NCI-H2171 (cell line): ENCODE measurements at places on chromosomes 3 and 15.

DNA sequence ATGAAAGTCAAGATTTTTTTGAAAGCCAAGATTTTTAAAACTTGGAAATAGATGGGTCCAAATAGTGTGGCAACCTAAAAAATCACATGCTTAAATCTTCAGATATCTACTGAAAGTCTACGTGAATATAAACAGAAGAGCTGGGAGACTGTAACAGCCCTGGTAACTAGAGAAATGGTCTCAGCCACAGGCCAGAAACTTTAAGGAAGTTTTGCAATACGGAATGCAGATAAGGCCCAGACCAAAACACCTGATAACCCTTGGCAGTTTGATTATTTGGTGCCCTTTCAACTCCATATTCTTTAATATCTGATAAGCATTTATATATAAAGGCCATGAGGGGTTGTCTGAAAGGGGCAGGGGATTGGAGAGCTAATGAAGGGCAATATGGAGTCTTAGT, 537.3 kb upstream of the TGFBR2 start:
- no peak for DNase-seq

DNA sequence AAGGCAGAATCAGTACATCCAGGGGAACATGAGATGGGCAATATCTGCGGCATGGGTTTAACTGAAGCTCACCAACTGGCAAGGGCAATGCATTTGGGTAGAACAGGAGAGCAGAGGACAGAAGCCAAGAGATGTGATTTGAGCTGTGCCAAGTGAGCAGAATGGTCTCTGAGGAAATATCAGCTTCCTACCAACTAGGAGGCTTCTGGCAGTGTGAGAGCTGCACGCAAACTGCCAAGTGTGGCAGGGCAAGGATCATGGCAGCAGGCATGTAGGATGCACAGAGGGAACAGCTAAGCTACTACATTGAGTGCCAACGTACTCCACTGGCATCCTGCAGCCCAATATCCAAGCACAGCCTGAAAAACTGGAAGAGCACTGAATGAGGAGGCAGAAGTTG, 1036.5 kb downstream of the TUSC7 start:
- no peak for DNase-seq

DNA sequence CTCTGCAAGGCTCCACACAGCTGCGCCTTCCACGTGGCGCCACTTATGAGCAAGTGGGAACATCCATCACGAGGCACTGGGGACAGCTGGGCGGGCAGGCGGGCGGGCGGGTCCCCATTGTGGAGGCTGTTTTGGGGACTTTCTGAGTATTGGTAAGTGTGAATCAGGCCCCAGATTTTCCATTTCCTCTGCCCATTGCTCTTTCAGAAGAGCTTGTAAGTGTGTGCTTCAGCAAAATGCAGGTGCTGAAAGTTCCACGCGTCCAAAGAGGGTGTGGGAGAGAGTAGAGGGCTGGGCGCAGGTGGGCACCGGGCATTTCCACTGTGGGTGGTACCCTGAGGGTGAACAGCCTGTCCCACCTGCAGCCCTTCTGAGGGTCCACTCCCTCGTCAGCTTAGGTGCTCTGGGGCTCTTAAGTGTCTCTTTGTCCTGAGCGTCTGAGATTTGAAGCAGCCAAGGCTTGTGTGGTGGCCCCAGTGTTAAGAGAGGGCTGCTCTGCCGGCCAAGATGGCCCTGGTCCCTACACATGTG, 177.1 kb downstream of the RPLP1 start:
- DNase-seq, result no peak

DNA sequence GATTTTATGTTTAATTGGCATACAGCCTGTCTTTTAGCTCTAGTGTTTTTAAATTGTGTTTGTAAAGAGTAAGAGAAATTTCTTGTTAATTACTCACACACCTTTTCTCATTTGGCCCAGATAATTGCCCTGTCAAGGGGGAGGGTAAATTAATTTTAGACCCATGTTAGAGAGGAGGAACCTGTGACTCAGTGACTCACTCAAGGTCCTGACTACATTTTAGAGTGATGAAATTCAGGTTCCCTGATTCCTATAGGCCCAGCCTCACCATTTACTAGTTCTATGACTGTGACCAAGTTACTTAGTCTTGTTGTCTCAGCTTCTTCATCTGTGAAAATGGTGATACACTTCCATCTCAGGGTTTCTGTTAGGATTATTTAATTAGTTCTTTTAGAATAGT, 125.2 kb upstream of the DPH6 start:
- no peak for DNase-seq

DNA sequence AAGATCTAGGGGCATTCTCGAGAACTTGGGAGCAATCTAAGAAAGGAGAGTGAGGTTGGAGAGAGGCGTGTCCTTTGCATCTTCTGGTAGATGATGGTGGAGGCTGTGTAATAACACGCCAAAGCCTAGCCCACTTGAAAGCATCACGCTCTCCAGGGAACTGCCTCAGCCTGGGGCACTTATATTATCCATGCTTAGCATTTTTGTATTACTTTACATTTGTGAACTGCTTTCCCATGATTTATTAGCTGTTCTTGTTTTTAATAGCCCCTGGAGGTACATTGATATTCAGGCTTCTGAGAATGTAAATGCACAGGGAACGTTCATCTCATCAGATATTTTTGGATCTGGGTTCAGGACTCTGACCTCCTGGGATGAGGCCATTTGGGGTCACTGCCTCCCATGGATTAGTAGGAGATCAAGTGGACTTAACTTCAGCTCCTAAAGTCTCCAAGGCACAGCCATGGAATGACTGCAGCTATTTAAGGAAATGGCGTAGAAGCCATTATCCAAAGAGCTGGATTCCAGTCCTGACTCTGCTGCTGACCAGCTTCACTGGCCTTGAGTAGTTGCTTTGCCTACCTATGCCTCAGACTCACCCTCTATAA, 124.9 kb downstream of the LPP start:
- no peak for DNase-seq

GRCh38 chr15:28128031-28128430, 28.9 kb upstream of the OCA2 start:
- no peak for DNase-seq

- no peak for DNase-seq
These were observed 89.8 kb downstream of the KLHL25 start for GRCh38 chr15:85704720-85705429.

- no peak for DNase-seq
These were observed 15.4 kb upstream of the AADAC start for GRCh38 chr3:151798466-151798865.

DNA sequence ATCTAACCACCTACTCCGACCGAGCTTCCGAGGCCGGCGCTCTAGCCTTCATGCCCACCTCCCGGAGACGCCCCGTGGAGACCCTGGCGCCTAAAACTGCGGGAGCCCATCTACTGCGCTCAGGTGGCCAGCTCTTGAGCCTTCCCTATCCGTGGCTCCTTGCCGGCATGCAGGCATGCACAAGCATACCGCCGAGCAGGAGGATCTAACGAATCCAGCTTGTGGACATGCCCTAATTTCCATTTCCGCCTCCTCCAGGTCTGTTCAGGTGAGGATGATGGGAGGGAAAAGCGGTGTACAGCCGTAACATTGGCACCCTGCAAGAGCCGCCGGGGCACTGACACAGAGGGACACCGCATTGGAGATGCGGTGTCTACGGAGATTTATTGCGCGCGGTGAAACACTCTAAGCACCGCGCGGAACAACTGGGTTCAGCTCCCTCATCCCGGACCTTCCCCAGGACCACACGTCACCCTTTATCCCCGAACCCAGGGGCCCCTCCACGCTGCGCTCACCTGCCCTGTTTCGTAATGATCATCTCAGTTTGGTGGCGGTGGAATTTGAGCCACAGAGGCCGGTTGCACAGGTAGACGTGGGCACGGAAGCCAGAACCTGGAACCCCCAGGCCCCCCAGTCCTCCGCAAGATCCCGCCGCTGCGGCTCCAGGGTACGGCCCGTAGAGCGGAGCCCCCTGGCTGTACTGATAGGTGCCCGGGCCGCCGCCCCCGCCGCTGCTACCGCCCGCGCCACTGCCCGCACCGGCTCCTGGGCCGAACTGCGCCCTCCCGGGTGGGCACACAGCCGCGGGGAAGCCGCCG, 1.0 kb downstream of the EOMES start:
- no peak for DNase-seq

DNA sequence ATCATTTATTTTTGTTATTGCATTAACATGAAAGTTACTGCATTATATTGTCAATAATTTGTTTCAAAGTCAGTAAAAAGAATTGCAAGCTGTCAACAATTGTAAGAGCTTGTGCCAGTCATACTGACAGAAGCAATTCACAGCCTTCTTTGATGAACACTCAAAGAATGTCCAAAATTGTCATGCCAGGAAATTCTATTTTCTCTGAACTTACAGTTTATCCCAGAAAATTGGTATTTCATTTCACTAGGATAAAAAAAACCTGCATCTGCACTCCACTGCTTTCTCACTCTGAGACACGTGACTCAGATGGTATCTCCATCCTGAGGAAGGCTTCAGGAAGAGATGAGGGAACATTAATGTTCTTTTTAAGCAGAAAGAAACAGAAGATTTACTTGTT, 332.6 kb upstream of the CCDC54 start:
- no peak for DNase-seq

DNA sequence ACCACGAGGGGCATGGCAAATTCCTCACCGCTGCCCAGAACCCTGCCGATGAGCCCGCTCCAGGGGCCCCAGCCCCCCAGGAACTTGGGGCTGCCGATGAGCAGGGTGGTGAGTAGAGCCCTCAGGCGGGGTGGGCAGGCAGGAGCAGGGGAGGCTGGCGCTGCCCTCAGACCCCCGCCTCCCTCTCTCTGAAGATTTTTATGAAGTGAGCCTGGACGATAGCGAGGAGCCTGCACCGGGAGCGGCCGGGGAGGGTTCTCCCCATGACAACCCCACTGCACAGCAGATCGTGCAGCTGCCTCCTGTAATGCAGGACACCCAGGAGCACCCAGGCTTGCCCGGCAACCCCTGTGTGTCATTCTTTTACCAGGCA, 56.7 kb upstream of the UBE2Q2 start:
- DNase-seq, result no peak

DNA sequence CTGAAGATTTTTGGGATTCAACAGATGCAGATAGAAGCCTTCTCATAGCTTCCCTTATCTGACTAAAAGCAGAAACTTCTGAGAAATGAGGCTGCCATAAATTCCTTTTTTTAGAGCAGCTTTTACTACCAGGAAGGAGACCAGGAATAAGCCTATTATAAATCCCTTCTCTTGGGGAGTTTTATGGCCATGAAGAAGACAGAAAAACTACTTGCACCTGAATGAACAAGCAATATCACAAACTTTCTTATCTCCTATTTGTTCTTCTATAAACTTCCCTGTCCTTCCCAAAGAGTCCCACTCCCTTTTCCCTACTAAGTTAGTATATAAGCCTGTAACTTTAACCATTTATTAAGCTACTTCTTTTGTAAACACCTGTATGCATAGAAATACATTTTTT, 603.1 kb downstream of the NSUN3 start:
- DNase-seq, result no peak

- no peak for DNase-seq
These were observed 99.0 kb upstream of the LIPC start for GRCh38 chr15:58332676-58333400.

GRCh38 chr3:101036213-101036618, 43.0 kb upstream of the ABI3BP start:
- DNase-seq, result no peak

DNA sequence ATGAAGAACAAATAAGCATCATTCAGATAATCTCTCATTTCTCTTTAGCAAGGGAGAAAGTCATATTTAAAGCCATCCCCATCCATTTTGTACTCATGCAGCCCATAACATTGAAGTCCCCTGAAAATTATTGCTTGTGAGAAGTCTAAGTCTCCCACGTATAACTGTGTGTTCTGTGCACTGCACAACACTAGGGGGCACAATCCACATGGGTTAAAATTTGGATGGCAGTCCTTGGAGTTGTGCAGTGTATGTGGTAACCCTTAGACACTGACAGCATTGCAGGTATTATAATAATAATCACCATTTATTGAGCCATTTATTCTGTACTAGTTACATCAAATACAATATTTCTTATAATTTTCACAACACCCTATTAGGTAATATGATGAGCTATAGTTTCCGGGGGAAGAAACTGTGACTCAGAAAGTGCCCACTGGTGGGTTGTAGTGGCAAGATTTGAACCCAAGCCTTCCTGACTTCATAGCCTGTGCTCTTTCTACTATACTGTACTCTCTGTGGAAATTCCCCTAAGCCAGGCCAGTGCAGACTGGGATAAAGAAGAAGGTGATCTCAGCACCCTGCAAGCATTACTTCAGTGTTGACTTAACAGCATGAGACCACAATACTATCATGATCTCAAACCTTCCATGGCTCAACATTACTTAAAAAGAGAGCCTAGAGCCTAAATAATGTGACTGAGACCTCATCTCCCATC, 15.7 kb downstream of the KCNAB1 start:
- DNase-seq, result no peak

DNA sequence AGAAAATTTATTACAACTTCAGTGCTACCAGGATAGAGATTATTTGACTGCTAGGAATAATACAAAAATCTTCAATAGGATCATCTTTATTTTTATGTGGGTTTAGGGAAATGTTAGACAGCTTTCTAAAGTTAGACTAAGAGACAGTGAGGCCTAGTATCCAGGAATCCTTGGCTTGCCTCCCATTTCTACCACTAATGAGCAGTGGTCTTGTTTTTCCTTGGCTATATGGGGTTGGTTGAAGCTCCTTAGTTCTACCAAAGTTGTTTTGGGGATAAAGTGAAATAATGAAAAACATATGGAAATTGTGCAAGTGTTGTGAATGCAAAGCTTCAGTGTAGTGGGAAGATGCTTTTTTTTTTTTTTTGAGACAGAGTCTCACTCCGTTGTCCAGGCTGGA, 16.8 kb downstream of the AP4E1 start:
- DNase-seq, result no peak

- no peak for DNase-seq
These were observed 134.0 kb upstream of the THRB start for GRCh38 chr3:24628523-24629258.

- no peak for DNase-seq
These were observed 56.1 kb upstream of the PLXNA1 start for GRCh38 chr3:126926684-126927400.
